ENCODE measurements at places on chromosomes 7 and 10.

- DNase-seq, result no peak
Measured at GRCh38 chr10:3482200-3482993, 302.6 kb downstream of the KLF6 start.

DNA sequence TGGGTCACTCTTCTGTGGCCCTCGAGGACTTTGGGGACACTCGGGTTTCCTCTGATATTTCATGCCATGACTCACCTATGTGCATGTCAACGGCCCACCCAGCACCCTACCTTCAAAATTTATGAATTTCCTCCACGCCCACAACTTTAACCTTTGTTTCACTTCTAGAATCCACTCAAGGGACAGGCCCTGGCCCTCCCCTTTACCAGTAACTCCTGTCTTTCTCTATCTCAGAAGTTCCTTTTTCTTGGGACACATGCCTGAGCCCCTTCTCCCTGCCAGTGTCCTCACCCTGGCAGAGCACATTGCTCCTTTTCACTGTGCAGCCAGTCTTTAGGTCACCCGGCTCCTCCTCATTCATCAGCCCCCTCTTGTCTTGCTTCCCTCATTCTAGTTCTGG lies 282.5 kb upstream of the KLF6 start:
- no peak for DNase-seq

GRCh38 chr7:156829669-156830336 lies 63.2 kb downstream of the LMBR1 start:
- DNase-seq, result no peak

DNA sequence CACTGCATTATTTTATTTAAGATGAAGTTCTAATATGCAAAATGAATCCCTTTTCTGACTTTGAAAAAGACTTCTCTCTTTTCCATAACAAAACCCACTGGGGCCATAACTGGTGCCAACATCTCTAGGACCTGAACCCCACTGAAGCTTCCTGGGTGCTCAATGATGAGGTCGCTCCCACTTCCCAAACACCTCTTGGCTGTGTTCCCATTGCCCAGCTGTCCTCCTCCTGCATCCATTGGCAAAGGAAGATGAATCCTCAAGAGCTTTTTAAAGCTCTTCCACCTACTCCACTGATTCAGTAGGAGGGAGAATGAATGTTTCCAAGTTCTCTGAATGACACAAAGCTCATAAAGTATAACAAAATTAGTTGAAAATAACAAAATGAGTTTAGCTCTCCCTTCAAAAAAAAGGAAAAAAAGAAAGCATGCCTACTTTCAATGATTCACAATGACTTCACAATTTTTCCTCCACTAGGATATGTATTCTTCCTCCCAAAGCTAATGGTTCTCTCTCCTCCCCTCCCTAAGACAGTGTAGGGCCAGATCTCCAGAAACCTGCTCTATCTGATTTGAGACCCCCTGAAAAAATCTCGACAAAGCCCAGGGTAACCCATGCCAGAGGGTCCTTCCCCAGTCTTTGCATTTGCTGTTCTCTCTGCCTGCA lies 64.8 kb downstream of the SORBS1 start:
- DNase-seq, result no peak

- DNase-seq, result no peak
Measured at GRCh38 chr10:70475661-70476060, 2.9 kb upstream of the PALD1 start.

DNA sequence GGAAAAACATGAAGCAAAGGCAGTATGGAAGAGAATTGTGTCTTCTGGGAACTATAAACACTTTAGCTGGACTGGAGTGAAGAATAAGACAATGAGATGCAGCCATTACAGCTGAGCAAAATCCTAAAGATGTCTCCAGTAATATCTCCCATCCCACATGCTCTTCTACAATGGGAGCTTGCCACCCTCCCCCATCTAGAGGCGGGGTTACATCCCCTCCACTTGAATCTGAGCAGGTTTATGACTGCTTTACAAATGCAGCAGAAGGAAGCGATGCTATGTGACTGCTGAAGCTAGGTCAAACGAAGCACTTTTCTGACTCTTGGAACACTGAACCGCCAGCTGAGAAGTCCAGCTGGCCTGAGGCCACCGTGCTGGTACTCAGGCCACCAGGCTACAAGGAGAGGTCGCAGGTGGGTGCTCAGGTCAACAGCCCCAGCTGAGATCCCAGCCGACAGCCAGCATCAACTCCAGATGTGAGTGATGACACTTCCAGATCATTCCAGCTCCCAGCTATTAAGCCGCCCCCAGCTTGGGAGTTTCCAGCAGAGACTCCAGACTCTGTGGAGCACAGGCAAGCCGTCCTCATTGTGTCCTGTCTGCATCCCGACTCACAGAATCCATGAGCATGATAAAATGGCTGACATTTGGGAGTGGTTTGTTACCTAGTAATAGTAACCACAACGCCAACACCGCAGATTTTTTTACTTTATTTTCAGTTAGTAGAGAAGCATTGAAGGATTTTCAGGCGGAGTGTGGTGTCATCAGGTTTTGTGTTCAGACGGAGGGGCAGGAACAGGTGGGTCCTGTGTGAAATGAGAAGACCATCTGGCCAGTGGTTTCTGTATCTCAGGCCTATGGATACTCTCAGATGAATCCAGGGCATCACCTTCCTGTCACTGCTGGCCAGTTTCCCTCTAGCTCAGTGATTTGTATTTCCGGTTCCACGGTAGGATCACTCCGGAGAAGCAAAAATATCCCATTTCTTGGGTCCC lies 89.3 kb downstream of the NPY start:
- DNase-seq, result no peak

GRCh38 chr7:31007634-31008033 lies 43.9 kb downstream of the GHRHR start:
- no peak for DNase-seq

GRCh38 chr7:140390034-140390433 lies 8.3 kb downstream of the SLC37A3 start:
- no peak for DNase-seq

- DNase-seq, result no peak
Measured at GRCh38 chr10:119525116-119525515, 17.4 kb downstream of the RGS10 start.

DNA sequence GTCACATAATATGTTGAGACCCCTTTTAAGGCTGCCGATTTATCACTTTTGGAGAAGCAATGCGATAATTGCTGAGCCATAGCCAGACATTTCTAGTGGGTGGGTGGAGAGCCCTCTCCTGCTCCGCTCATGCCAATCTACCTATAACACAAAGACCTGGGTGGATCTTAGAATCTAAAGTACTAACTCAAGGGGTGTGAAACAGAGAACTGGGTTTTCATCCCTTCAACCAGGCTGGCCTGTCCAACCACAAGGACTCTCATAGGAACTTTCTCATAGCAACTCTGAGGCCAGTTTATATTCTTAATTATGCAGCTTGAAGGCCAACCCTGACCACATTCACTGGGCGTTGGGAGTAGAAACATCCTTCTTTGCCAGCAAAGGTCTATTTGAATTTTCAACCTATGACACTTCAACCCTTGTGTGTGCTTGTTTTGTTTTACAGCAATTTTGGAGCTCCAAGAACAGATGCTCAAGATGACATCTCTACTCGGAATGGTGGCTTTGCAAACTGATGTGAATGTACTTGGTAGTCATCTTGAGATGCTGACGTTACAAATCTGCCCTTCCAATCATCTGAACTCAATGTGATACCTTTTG lies 1198.2 kb upstream of the AUTS2 start:
- DNase-seq, result no peak

- no peak for DNase-seq
Measured at GRCh38 chr7:143467724-143468123, 9.9 kb upstream of the TAS2R41 start.

GRCh38 chr7:102463841-102464576 lies 654 bp downstream of the ALKBH4 start:
- no peak for DNase-seq

DNA sequence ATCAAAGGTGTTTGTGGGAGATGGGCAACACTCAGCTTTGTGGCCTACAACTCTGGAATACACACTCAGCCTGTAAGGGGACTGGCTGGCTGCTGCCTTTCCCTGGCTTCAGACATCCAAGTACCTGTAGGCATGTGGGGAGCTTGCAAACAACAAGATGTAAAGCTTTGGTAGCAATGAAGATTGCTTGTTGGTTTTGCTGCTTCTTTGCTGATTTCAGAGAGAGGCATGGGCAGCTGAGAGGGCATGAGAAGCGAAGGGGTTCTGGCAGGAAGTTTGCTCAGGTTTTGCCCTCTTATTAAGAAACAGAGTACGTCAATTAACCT lies 434.8 kb downstream of the LRMDA start:
- no peak for DNase-seq

DNA sequence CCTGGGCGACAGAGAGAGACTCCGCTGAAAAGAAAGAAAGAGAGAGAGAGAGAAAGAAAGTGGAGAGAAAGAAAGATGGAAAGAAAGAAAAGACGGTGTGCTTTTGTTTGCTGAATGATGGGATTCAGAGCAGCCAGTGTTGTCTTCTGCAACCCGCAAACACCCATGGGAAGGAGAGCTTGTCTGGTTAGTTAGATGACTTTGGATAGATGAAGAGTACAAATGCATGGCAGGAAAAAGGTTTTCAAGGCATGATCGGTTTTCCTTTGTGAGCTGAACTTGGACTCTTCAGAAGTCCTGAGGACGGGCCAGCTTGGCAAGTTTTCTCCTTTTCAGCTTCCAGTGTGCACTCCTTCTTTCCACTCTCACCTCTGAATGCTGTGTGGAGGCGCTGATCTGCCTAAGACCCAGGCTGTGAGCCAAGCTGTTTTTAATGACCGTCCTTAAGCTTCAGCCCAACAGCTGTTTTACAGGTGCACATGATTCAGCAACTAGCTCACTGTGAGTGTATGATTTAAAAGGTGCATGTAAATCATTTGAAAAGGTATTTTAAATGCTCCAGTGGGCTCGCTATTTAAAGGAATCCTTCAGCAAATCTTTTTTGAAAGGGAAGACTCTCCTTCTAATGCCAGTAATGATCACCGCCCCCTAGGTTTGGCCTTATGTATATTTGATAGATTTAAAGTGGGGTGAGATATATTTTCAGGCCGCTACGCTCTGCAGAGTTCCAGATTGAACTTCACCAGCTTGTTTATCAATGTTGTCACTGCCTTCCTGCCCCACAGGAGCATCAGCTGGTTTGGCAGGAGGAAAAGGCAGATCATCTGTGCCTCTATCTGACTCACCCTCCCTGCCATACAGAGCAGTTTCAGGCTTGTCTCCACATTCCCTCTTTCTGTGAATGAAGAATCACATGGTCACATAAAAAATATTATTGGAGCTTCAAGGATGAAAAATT lies 115.0 kb downstream of the PLXDC2 start:
- DNase-seq, result no peak

GRCh38 chr7:108157606-108158335 lies 27.6 kb upstream of the LAMB4 start:
- DNase-seq, result no peak

GRCh38 chr7:19107356-19108146 lies 9.9 kb downstream of the TWIST1 start:
- DNase-seq, result no peak

DNA sequence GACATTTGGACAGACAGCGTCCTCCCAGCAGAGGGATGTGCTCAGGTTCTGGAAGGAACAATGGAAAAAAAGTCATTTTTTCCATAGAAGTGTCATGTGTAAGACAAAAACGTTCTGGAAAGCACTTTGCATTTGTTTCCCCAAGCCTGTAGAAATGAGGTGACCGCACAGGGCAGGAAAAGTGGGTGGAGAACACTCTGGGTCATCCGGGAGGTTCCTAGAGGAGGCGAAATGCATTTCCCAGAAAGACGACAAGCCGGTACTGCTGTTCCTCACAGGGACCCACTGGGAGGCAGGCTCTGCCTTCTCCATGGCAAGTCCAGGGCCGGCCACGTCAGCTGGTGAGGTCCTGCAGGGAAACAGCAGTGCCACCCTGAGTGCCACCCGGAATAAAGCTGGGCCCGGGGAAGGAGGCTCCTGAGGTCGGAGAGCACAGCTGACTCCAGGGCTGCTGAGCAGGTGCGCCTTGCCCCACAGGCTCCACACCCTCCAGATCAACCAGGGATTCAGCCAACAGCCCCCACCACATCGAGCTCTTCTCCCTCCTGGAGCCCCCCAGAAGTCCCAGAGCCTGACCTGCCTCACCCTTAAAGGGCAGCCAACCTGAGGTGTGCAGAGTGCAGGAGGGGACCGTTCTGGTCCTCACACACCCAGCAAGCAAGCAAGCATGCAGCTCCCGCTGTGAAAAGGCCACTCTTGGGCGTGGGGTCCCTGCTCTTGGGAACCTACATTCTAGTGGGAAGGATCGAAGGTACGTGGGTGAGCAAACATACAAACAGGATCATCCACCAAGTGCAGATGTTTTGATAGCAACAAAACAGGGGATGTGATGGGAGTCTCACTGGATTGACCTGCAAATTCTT lies 28.8 kb upstream of the INPP5A start:
- DNase-seq, result peak; percentile 9

- DNase-seq, result no peak
Measured at GRCh38 chr7:28542410-28542809, 130.1 kb downstream of the CREB5 start.

GRCh38 chr10:100043344-100043743 lies 33.6 kb upstream of the DNMBP start:
- no peak for DNase-seq

- no peak for DNase-seq
Measured at GRCh38 chr10:6739530-6740174, 159.6 kb upstream of the PRKCQ start.

GRCh38 chr7:155738652-155739537 lies 73.4 kb downstream of the SHH start:
- DNase-seq, result peak; percentile 73

DNA sequence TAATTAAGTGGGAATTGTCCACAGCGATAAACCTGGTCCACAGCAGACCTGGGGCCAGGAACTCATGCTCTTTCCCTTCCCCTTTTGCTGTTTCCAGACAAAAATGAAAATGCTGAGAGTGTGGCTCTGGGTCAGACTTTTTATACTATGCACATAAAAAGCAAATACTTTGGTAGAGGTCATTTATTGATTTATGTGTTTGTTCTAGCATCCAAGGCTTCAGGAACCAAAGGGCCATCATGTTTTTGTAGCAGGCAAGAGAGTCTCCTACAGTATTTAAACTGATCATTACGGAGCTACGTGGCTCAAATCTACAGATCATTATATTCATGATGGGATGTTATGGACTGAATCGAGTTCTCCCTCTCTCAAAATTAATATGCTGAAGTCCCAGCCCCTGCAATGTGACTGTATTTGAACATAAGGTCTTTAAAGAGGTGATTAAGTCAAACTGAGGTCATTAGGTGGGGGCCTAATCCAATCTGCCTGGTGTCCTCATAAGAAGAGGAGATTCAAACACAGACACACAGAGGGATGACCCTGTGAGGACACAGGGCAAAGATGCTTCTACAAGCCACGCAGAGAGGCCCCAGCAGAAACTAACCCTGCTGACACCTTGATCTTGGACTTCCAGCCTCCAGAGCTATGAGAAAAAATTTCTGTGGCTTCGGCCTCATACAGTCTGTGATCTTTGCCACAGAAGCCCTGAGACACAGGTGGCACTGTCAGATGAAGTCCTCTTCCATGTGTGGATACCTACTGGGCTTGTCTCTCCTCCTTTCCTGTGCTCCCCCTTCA lies 46.1 kb upstream of the RNF32 start:
- DNase-seq, result no peak

GRCh38 chr10:69216577-69217118 lies 3.5 kb upstream of the HKDC1 start:
- DNase-seq, result no peak

Data from nucleus accumbens (tissue), 56 donors.